ENCODE measurements at places on chromosomes 7 and 10.

- no peak for DNase-seq
Observed at GRCh38 chr10:112875476-112876267, 74.4 kb upstream of the TCF7L2 start.

GRCh38 chr10:132942101-132943057 lies at the start of gene CFAP46:
Gene CFAP46, minus strand, starts transcription at chr10:132942570. Its CDS starts 86 bp downstream, at chr10:132942484.
- no peak for DNase-seq

GRCh38 chr10:102384606-102385429 lies 10.7 kb upstream of the NFKB2 start:
- DNase-seq = no peak

DNA sequence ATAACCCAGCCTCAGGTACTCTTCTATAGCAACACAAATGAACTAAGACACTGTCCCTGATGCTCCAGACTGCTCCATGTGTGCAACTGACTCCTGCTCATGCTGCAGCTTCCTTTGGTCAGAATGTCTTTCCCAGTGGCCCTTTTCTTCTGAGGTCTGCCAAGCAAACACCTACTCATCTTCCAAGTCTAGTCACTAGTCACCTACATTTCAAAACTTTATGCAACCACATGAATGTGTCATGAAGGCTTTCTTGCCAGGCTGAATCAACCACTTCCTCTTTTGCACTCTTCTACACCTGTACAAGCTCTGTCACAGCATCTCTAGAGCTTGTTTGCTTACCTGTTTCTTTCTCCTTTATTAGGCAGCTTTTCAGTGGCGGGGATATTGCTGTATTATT lies 75.8 kb downstream of the LSMEM1 start:
- no peak for DNase-seq

DNA sequence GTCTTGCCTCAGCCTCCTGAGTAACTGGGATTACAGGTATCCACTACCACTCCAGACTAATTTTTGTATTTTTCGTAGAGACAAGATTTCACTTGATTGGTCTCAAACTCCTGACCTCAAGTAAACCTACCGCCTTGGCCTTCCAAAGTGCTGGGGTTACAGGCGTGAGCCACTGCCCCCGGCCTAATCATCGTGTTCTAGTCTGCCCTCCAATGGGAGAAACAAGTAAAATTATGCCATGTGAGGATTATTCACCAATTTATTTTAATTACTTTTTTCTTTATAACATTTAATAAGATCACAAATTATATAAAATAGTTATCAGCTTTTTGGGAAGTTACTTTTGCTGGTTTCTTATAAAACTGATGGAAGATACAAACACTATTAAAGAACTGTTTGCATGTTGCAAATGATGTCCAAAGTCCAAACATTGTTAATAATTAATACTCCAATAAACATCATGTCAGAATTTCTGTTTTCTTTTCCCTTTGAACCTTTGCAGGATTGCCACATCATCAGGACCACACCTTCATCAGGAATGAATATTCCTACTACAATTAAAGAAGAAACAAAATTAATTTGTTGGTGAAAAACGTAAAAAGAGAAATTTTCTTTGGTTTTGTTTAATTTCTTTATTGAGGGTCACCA lies 786 bp upstream of the AKR1C4 start:
- no peak for DNase-seq

GRCh38 chr7:729140-730000 lies 2.3 kb upstream of the PRKAR1B start:
- no peak for DNase-seq

GRCh38 chr7:129560831-129561230 lies 50.7 kb upstream of the NRF1 start:
- no peak for DNase-seq

GRCh38 chr10:35336921-35337823 lies 863 bp downstream of the CCNY start:
- DNase-seq = peak; percentile 40

GRCh38 chr10:81847675-81848074 lies 27.3 kb upstream of the NRG3 start:
- no peak for DNase-seq

GRCh38 chr10:14653271-14654161 lies 121.2 kb downstream of the FAM107B start:
- no peak for DNase-seq

GRCh38 chr7:28107960-28108359 lies 72.6 kb downstream of the JAZF1 start:
- no peak for DNase-seq

DNA sequence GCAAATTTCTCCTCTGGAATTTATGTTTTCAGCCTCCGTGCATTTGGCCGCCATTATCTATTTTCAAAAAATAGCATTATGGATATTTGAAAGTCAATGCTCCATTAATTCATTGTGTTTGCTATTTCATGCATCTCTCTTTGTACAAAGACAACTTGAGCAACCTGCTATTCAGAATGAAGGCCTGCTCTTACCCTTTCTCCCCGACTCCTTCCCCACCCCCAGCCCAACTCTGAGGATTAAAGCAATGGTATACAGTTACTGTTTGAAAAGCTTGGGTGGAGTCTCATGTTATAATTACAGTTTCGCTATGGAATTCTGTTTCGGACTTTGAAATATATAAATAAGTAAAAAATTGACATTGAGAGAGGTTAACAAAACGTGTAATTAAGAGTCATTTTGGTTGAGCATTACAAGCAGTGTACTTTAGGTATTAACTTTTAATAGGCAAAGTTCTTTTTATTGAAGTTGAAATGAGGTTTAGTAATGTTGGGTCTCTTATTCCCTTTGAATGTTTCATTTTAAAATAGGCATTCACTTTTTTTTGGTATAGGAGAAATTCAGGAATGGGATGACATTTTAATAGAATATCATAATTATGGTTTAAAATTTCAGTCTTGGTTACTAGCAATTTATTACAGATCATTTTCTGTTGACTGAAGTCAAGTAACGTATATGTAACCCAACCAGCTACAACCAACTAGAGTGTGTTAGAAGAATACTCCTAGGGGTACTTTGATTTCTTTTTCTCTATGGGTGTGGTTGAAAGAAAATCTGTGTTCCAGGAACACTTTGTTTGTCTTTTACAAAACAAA lies 93.1 kb downstream of the ARID5B start:
- no peak for DNase-seq

DNA sequence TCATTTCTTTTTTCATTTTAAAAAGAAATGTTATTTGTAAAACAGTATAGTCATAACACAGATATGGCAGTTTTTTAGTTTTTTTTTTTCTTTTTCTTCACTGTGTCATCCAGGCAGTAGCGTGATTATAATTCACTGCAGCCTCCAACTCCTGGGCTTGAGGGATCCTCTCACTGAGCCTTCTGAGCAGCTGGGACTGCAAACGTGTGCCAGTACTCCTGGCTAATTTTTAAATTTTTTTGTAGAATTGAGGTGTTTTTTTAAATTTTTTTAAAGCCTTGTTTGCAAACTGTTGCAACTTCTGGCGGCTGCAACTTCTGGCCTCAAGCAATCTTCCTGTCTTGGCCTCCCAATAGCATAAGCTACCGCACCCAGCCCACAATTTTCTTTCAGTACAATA lies 63.0 kb downstream of the HELLS start:
- no peak for DNase-seq

DNA sequence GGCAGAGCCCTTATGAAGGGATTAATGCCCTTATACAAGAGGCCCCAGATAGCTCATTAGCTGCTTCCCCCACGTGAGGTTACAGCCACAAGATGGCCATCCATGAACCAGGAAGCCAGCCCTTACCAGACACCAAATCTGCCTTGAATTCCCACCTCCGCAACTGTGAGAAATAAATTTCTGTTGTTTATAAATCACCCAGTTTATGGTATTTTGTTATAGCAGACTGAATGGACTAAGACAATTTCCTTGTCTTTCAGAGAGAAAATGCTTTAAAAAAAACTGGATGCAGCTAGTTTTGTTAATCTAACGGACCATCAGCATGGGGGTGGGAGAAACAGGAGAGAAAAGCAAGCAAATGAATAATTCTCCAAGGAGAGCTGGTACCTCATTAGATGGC lies 36.5 kb downstream of the CBX3 start:
- no peak for DNase-seq

DNA sequence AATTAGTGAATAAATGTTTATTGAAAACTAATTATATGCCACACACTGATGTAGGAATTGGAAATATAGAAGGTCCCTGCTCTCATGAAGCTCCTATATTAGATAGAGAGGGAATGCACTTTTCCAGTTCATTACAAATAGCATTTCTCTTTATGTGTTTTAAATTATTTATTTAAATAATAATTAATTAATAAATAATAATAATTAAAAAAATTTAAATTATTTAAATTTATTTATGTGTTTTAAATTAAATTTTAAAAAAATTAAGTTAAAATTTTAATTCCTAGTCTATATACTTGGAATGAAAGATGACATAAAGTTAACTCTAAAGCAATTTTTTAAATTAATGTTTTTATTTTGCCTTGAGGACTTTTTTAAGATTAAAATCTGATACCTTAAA lies 121.7 kb upstream of the ZNF804B start:
- DNase-seq = no peak

GRCh38 chr7:5295039-5296014 lies 12.6 kb downstream of the SLC29A4 start:
- no peak for DNase-seq

All from DND-41 (cell line).